ENCODE measurements at places on chromosomes 7 and 10.
A peak's percentile ranks its signal among the peaks of the same experiment; 100 is the strongest.

DNA sequence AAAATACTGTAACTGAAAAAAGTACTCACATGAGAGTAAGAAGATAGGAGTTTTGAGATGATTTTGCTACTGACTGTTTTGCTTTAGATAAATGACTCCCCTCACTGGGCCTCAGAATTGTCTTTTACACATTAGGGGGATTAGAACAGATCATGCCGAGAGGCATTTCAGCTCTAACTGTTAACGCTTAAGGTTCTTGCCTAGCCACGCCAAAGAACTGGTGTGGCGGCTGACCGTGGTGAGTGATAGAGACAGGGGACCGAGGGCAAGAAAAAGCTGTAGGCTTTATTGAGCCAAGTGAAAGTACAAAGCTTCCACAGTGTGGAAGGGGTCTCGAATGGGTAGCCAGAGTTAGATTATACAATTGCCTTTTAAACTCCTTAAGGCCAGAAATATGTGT lies 368.5 kb upstream of the MYO3A start:
- no peak for DNase-seq

- DNase-seq = no peak
Observed at GRCh38 chr7:27111042-27111750, 8.7 kb upstream of the HOXA2 start.

DNA sequence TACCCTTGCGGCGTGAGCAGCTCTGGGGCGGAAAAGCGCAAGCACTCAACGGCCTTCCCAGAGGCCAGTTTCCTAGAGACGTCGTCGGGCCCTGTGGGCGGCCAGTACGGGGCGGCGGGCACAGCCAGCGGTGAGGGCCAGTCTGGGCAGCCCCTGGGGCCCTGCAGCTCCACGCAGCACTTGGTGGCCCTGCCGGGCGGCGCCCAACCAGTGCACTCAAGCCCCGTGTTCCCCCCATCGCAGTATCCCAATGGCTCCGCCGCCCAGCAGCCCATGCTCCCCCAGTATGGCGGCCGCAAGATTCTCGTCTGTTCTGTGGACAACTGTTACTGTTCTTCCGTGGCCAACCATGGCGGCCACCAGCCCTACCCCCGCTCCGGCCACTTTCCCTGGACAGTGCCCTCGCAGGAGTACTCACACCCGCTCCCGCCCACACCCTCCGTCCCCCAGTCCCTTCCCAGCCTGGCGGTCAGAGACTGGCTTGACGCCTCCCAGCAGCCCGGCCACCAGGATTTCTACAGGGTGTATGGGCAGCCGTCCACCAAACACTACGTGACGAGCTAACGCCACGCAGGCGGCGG lies 12.6 kb downstream of the TRIM8 start:
- no peak for DNase-seq

DNA sequence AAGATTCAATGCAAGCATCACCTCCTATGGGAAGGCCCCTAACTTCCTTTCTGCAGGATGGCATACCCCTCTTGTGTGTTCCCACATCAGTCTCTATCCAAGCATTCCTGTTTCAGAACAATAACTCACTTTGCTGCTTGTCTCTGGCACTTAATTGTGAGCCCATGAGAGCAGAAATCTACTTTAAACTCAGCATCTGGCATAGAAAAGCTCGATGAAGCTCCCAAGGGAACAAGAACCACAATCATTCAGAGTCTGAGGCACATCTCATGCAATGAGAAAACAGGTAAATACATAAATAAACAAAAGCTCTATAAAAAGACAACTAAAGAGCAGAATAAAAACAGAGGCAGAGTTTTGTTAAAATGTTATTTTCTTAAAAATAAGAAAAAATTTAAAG lies 66.2 kb downstream of the VPS41 start:
- DNase-seq = no peak

DNA sequence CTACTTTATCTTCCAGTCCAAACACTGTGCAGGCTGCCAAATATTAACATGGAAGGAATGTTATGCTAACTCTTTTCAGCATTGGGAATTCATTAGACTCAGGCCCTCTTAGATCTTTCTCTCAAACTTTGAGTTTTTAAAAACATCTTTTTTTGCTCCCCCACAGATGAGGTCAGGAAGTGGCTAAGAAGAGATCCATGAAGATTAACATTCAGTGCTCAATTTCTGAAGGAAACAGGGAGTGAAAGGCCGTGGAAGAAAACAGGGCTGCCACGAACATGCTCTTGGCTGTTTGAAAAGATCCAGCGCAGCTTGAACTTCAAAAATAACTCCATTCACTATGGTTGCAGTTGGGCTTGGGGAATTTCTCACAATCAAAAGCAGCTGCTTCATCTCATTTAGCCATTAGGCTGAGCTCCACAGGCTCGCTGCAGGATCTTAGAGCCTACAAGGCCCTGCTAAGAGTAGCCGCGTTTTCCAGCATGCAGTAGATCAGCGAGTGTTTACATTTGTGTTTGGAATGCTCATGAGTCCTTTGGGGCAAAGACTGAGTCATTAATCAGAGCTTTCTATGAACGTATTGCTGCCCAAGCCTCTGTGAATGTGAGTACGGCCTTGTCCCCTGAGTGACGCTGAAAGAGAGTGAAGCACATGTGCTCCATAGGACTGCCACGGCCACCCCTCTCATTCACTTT lies 41.2 kb upstream of the TNS3 start:
- DNase-seq = no peak

- DNase-seq = no peak
Observed at GRCh38 chr10:77436257-77436975, 201.2 kb downstream of the KCNMA1 start.

- DNase-seq = no peak
Observed at GRCh38 chr10:124624006-124624405, 120.2 kb downstream of the FAM53B start.

DNA sequence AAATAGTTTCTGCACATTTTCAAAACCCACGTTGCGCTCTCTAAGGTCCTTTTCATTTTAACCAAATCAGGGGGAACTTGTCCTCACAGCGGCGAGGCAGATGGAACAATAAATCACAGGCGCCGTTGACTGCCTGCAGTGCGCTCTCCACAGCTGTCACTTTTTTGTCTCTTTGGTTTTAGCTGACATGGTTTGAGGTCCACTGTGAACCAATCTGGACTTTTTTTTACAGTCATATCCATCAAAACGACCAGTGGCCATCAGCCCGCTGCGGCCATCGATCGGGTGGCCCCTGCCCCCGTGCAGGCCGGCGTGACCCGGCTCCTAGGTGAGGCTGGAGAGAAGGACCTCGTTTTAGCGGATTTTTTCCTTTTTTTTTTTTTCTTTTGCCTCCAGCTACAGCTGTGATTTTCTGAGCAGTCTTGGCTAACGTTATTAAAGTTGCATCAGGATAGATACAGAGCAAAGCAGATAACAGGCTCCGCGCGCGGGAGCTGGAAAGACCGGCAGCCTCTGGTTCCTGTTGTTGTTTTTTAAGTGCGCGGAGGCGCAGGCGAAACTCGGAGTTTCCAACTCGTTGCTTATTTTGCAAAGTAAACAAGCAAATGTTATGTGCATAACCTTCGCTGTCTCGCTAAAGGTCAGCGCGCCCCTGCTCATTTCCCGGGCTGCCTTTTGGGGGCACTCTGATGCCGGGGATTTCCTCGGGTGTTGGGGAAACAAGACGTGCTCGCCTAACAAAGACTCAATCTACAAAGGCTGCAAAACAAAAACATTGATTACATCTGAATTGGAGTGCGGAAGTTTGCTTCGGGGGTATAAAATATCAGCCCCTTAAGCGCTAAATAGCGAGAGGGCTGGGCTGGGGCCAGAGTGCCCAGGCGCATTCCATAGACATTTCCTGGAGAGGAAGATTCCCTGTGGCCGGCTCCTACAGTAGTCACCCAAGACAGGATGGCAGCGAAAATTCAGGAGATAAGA lies 414.8 kb upstream of the MKI67 start:
- no peak for DNase-seq

DNA sequence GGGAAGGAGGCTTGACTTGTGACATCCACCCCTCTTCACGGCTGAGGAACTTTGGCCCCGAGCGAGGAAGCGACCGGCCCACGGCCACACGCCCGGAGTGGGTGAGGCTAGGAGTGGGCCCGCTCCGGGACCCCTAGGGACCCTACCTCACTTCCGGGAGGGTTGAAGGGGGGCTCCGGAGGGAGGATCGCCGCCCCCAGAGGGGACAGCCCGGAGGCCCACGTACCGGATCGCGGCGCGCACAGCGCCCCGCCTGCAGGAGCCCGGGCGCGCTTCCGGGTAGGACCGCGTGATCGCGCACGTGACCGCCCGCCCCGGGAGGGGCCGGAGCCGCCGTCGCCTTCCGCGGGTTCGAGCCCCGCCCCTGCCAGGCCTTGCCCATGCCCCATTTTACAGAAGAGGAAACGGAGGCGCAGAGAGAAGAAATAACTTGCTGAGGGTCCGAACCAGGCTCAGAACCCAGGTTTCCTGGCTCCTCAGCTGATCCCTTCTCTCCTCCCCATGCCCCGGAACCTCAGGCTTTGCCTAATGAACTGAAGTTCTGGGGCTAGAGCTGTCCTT lies at the start of gene HPS1:
TSS of gene HPS1 (minus strand) at position 275 of the 561 bp plus-strand sequence. CDS start 3,695 bp downstream, outside the sequence.
- DNase-seq = peak; percentile 89

DNA sequence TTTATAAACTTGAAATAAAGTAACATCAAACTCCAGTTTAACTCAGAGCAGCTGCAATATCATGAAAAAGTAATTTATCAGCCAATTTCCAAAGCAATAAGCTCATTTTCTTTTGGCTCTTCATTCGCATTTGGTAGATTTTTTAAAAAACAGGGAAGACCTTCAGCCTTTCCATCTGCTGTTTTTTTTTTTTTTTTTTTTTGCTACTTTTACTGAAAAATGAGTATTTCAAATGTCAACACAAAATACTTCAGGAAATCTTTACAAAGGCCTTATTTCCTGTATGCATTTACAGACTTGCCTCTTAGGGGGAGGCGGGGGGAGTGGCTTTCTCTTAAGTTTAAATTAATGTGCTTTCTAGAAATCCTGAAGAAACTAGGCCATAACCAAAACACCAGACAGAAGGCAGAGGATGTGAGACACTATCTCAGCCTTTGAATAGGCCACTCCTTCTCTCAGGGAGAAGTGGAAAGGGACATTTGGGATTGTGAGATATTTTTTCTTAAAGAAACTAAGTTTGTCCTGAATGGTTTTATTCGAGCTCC lies 91.8 kb downstream of the COL28A1 start:
- DNase-seq = no peak

- no peak for DNase-seq
Observed at GRCh38 chr10:23399701-23400144, 39.2 kb upstream of the OTUD1 start.
